ENCODE measurements at places on chromosomes 6 and 20. TPM values are rescaled to one million over a fixed set of nuclear protein-coding genes. Genes with fewer than 3 reads are reported as not detected.

Gene RFX6
- total RNA-seq, result not detected

Gene TMEM200A
- total RNA-seq, result 0.08 TPM

Gene LBP
- total RNA-seq, result 1.1 TPM

Gene CCN6
- total RNA-seq, result not detected

Gene ENTPD6
- total RNA-seq, result 113 TPM

Gene RAMACL
- not detected for total RNA-seq

Gene ZBP1
- not detected for total RNA-seq

Gene TFAP2A
- 16.4 TPM for total RNA-seq

Gene GATA5
- total RNA-seq, result 0.45 TPM

Gene CLDN20
- total RNA-seq, result not detected

Gene DDO
- 0.12 TPM for total RNA-seq

Gene C20orf202
- not detected for total RNA-seq

Gene SLC17A1
- total RNA-seq, result 0.10 TPM

Gene GNAS
- 755 TPM for total RNA-seq

Gene EYA4
- 10.3 TPM for total RNA-seq

Gene CLIC5
- not detected for total RNA-seq

Gene PNPLA1
- not detected for total RNA-seq

Gene MAFB
- 0.05 TPM for total RNA-seq

Gene GRIK2
- total RNA-seq, result 0.28 TPM

Gene GPR63
- 0.64 TPM for total RNA-seq

Gene BIRC7
- 3.4 TPM for total RNA-seq

Gene C2
- 0.15 TPM for total RNA-seq

Gene LGSN
- total RNA-seq, result 3.8 TPM

Gene BPIFA1
- total RNA-seq, result not detected

Gene TMEM74B
- total RNA-seq, result 3.1 TPM

Gene ZFP57
- total RNA-seq, result not detected

Gene SIRPB1
- total RNA-seq, result 0.90 TPM

Gene RSPH3
- total RNA-seq, result 4.6 TPM

Gene SLC25A27
- 0.70 TPM for total RNA-seq

Gene PHACTR2
- total RNA-seq, result 4.8 TPM

Gene RBCK1
- total RNA-seq, result 101 TPM

Gene ATP6V1G2
- 0.48 TPM for total RNA-seq

Gene POU5F1
- 2.8 TPM for total RNA-seq

Gene CALHM5
- 0.10 TPM for total RNA-seq
